Thoracic aorta (tissue), 2 donors: ENCODE measurements at places on chromosomes 11 and 22. TPM values are rescaled to one million over a fixed set of nuclear protein-coding genes. Genes with fewer than 3 reads are reported as not detected.

DNA sequence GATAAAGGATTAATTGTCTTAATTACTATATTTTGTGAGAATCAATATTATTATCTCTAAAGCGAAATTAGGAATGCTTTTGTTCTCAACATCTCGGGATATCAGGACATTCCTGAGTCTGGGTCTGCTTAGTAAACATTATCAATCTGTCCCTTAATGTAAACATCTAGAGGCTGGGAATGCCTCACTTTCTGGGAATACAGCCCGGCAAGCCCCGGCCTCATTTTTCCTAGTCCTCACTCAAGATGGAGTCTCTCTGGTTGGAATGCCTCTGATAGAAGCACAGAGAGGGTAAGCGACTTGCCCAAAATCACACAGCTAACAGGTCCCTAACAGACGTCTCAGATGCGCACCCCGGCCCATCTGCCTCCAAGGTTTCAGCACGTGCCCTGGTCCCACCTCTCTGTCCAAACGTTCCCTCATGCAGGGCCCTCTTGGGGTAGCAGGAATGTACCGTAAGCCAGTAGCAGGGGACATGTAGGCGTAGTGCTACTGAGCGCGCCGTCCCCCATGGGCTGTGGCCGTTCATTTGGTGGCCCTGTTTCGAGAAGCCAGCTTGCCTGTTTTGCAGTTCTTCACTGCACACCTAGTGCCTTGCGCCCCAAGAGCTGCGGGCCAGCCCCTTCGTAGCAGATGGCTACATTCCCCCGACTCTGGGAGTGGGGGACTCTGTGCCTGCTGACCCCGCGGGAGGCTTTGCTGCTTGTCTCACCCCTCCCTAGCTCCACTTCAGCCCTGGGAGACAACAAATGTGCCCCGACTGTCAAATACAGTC is 62.2 kb upstream of the FADD start:
- no peaks in the 10 kb centered on the region for H3K27me3 ChIP-seq
- H3K4me3 ChIP-seq, result no peak overlapping the region
- H3K36me3 ChIP-seq, result peaks cover 39% of the 10 kb centered on the region
- no peak for DNase-seq
- peaks cover 6% of the 10 kb centered on the region for H3K4me1 ChIP-seq

DNA sequence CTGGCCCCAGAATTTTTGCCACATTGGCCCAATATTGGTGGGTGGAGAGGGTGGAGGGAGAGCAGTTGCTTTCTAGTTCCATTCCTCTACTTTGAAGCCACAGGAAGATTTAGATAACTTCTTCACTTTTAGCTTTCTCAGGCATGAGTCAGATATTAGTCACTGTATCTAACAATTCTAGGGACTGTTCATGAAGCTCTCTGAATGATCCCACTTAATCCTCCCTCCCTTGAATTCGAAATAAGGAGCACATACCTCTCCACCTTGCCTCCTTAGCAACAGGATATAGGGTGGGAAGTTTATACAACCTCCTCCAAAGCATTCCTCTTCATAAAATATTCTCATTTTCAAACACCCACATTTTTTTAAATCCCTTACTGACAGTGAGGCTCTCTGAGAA is 13.5 kb downstream of the FSHB start:
- H3K36me3 ChIP-seq, result no peaks in the 10 kb centered on the region
- no peaks in the 10 kb centered on the region for H3K4me1 ChIP-seq
- no peaks in the 10 kb centered on the region for H3K27me3 ChIP-seq
- no peak overlapping the region for H3K27ac ChIP-seq
- DNase-seq, result no peak

DNA sequence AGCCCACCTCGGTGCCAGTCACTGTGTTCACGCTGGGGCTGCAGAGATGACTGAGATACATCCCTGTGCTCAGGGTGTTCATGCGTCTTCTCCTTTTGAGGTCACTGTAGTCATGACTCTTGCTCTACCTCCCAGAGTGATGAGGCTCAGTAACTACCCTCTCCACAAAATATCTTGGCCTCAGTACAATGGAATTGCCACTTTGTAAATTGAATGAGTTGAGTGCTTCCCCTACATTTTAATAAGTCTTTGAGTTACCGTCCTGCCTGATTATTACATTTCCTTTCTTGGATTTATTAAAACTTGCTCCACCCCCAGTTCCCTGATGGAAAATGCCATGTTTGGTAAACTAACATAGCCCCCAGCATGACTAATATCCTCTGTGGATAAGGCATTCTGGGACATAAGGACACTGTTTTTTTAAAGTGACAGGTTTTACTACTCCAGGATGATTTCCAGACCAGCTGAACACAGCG is 15.9 kb downstream of the PRSS23 start:
- H3K4me1 ChIP-seq, result peaks cover 20% of the 10 kb centered on the region
- peak overlapping the region; percentile 62 for H3K27ac ChIP-seq
- no peaks in the 10 kb centered on the region for H3K27me3 ChIP-seq
- H3K36me3 ChIP-seq, result no peaks in the 10 kb centered on the region
- DNase-seq, result no peak

DNA sequence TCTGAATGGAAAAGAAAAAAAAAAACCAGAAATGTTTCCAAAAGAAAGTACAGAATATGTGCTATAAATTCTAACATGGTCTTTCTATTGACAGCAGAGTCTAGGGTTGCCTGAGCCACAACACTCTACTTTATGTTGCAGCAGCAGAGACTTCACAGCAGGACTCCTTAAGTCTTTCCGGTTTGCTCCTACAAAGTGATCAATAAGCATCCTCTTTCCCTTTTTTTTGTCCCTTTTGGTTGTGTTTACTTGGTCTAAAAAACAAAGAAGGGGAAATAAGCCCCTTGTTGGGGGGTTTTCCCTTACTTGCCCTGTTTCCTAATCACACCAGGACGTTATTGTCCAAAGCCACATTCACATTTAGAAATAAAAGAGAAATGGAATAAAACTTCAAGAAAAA is 163.1 kb upstream of the MPPED2 start:
- no peak overlapping the region for H3K27ac ChIP-seq
- no peaks in the 10 kb centered on the region for H3K4me1 ChIP-seq

DNA sequence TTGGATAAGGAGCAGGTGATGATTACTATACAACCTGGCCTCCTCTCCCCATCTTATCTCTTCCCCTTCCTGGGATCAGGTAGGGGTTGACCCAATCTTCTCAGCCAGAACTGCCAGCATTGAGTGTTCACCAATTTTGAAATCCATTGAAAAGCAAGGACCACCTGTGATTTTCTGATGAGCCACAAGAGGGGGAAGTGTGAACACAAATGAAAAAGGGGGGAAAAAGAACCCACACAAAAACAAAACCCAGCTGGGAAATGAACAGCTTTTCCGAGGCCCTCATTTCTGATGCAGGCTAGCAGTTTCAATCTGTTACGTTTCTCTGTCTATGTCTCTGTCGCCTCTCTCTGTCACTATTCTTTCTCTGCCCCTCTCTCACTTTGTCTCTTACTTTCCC is 161.9 kb downstream of the INSC start:
- no peaks in the 10 kb centered on the region for H3K27me3 ChIP-seq
- no peaks in the 10 kb centered on the region for H3K36me3 ChIP-seq
- no peak overlapping the region for H3K27ac ChIP-seq
- DNase-seq, result no peak
- no peak overlapping the region for H3K4me3 ChIP-seq

- H3K27ac ChIP-seq, result no peak overlapping the region
- H3K36me3 ChIP-seq, result no peaks in the 10 kb centered on the region
- no peaks in the 10 kb centered on the region for H3K4me1 ChIP-seq
These were observed 25.5 kb upstream of the TSPAN18 start for GRCh38 chr11:44701276-44701675.

GRCh38 chr22:31871480-31871879 is 72.9 kb upstream of the YWHAH start:
- H3K27me3 ChIP-seq, result no peaks in the 10 kb centered on the region
- no peak overlapping the region for H3K4me3 ChIP-seq
- H3K27ac ChIP-seq, result no peak overlapping the region

DNA sequence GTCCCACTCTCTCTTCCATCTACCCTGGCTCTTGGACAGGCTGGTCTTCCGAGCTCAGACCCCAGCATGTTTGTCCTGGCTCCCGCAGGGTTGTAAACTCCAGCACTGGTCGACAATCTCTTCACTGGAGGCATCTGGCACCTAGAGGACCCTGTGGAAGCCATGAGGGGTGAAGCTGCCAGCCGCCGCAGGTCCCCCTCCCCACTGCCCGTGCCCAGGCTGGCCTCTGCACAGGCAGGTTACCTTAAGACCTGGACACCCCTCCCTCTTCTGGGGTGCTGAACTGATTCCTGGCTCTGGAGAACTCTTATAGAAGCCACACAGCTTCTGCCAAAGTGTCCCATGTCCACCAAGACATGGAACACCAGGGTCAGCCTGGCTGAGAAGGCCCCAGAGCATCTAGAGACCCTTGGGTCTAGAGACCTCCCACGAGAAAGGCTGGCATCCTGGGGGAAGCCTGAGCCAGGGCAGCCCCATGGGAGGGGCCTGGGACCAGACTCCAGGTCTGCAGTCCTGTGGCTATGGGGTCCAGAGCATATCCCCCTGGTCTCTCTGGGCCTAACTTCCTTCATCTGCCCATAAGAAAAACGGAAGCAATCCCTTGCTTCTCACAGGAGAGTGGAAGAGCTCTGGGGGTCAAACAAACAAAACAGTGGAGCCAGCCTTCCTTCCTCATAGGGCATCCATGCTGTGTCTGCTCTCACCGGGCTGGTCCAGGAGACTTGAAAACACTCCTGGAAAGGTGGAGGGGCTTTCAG is 30.6 kb downstream of the LMO1 start:
- no peaks in the 10 kb centered on the region for H3K27me3 ChIP-seq
- H3K36me3 ChIP-seq, result no peaks in the 10 kb centered on the region
- no peak overlapping the region for H3K27ac ChIP-seq
- H3K4me3 ChIP-seq, result no peak overlapping the region
- no peaks in the 10 kb centered on the region for H3K4me1 ChIP-seq

DNA sequence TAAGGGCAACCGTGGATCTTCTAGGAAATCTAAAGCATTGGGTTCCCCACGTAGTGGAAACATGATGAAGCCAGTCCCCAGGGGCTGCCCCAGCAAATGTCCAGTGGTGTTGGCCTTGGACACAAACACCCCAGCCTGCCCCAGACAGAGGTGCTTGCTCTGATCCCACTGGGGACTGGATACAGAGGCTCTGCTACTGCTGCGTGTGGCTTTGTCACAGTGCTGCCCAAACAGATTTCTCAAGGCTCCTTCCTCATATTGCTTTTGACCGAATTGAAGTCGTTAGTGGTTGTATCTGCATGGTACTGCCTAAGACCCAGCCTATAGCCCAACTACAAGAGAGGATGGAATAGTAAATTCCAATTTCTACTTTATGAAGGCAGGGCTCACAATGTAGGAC is 40.1 kb upstream of the CD44 start:
- no peak for DNase-seq
- H3K4me3 ChIP-seq, result no peak overlapping the region
- H3K36me3 ChIP-seq, result no peaks in the 10 kb centered on the region
- peak overlapping the region; percentile 72 for H3K27ac ChIP-seq
- no peaks in the 10 kb centered on the region for H3K27me3 ChIP-seq

DNA sequence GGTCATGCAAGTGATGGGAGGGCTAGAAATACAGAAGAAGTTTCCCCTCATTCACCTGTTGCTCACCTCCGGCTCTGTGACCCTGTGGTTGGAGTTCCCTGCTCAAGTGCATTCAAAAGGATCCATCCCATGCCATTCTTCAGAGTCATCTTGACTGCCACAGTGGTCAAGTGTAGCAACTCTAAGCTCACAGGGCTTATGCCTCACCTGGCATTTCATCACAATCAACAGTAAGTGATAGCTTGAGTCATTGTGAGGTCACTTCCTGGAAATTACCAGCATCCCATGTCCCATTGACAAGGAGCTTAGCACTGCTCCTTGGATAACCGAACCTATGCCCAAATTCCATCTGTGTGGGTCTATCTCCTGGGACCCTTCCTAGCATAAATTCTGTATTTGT is 55.6 kb downstream of the OR4C45 start:
- no peak for DNase-seq
- no peak overlapping the region for H3K4me3 ChIP-seq
- H3K36me3 ChIP-seq, result no peaks in the 10 kb centered on the region

GRCh38 chr22:46140989-46141928 is 9.1 kb upstream of the PPARA start:
- peaks cover 10% of the 10 kb centered on the region for H3K4me1 ChIP-seq
- no peaks in the 10 kb centered on the region for H3K36me3 ChIP-seq
- no peak overlapping the region for H3K4me3 ChIP-seq
- DNase-seq, result no peak

GRCh38 chr22:45948081-45948648 is 28.8 kb downstream of the WNT7B start:
- no peak overlapping the region for H3K27ac ChIP-seq
- no peaks in the 10 kb centered on the region for H3K36me3 ChIP-seq
- no peak overlapping the region for H3K4me3 ChIP-seq

SULT4A1 gene
- not detected for total RNA-seq

CYB561A3 gene
- total RNA-seq, result 80.8 TPM

OR8D1 gene
- total RNA-seq, result not detected

MLC1 gene
- total RNA-seq, result 4.3 TPM

ACR gene
- total RNA-seq, result not detected
